DMS79 (cell line): ENCODE measurements at places on chromosomes 11 and 22.

- DNase-seq, result no peak
Measured at GRCh38 chr11:95698676-95699557, 90.7 kb downstream of the FAM76B start.

- no peak for DNase-seq
Measured at GRCh38 chr22:36398601-36399471, 11.1 kb upstream of the MYH9 start.

GRCh38 chr11:73028611-73029010, 113.5 kb downstream of the FCHSD2 start:
- DNase-seq, result no peak

DNA sequence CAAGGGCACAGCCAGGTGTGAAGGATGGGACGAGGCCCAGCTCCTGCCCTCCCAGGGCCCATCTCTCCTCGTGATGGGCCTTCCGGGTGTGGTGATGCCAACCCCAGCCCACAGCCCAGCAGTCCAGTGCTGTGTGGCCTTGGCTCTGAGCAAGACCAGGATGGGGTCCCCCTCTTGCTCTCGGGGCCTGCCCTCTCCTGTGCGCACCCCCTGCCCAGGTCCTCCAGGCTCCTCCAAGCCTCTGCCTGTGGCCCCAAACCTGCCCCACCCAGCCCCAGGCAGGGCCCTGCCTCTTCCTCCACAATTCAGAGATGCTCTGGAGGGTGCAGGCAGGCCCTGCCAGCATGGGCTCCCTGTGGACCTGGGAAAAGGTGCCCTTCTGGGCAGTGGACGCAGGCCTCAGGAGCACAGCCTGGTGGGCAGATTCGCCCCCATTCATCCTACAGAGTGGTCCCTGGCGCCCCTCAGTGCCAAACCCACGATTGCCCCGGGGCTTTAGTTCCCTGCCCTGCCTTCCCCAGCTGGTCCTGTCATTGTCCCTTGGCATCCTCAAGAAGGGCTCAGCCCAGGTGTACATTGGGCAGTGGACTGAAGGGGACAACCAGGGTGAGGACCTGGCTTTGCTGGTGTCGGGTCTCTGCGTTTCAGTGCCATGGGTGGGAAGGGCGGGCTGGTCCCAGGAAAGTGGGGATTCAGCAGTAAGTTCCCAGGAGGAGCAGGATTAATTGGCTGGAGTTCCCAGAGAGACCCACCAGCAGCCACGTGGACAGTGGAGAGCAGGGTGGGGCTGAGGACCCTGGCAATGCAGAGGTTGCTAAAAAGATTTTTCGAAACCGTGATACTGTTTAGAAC, 19.8 kb downstream of the EIF1AD start:
- DNase-seq, result no peak

GRCh38 chr11:22082178-22082577, 110.7 kb upstream of the ANO5 start:
- no peak for DNase-seq

DNA sequence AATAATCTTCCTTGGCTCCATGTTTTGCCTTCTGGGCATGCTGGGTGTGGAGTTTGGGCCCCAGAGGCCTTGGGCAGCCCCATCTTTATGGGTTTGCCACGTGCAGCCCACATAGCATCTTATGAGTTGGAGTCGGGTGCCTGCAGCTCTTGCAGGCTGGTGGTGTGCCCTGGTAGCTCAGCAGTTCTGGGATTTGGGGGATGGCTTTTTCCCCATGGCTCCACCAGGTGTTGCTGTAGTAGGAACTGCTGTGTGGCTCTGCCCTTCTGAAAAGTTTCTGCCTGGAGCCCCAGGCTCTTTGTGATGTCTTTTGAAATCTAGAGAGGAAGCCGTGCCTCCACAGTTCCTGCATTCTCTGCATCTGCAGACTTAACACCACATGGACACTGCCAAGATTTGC, 16.8 kb downstream of the EED start:
- DNase-seq, result no peak
